Activated CD8-positive, alpha-beta T cell treated with anti-CD3 and anti-CD28 coated beads for 36 hours (primary cell): ENCODE measurements at places on chromosomes 11 and 22. TPM values are rescaled to one million over a fixed set of nuclear protein-coding genes. Genes with fewer than 3 reads are reported as not detected.

GRCh38 chr22:22812031-22812905 lies 75.3 kb upstream of the IGLL5 start:
- DNase-seq: no peak

DNA sequence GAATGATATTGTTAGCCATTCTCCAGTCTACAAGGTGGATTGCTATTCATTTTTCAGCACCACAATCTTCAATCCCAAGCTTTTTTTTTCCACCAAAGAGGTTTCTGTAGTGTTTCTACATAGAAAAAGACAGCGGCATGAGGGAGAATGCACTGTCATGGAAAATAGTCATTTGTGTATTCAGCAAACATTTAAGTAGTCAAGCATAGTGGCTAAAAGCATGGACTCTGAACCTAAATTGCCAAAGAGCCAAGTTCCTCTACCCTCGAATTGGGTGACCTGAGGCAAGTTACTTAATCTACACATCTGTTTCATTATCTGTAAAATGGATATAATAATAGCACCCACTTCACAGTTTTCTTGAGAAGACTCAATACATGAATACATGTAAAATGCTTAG lies 14.2 kb downstream of the GAS2 start:
- no peak for DNase-seq

GRCh38 chr11:43736502-43737200 lies 56.1 kb downstream of the HSD17B12 start:
- no peak for DNase-seq

DNA sequence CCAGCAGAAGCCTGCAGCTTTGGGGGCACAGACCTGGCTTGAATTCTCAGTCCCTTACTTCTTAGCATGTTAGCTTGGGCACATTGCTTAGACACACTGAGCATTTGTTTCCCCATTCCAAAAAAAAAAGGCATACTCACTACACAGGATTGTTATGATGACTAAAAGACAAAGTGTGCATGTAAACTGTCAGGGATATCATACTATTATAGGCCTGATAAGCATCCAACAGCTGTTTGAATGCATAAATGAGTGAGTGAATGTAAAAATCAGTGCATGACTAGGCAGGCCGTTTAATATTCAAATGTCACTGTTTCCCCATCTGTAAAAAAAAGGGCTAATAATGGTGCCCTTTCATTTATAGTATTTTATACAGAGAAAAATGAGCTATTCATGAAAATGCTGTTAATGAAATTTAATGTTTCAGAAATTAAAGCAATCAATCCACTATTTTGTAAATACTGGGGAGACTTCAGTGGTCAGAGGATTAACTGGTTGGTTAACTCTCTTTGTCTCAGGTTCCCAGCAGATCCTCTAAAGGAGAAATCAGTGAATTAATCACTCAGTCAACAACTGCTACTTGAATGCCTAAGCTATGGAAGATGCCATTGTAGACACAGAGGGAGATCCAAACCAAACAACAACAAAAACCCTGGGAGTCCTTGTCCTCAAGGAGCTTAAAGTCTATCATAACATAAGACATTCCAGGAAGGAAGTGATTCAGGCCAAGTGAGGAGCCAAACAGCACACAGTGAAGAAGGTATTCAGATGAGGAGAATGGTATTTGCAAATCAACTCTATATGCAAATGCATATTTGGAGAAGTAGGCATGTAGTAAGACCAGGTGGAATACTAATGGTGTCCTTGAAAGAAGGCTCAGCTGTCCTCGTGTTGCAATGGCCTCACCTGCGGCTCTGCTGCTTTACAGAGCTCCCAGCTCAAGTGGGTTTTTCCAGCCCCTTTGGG lies 26.8 kb downstream of the BARX2 start:
- no peak for DNase-seq

DNA sequence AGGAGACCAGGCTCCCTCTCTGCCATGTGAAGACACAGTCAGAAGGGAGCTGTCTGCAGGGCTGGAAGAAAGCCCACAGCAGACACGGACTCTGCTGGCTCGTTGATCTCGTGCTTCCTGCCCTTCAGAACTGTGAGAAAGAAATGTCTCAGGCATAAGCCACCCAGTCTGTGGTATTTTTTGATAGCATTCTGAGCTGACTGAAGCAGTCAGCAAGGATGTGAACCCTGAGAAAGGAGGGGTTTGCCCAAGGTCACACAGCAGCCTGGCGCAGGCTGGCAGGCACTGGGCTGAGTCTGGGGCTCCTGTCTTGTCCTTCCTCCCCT lies 255.1 kb upstream of the B3GAT1 start:
- DNase-seq: no peak

DNA sequence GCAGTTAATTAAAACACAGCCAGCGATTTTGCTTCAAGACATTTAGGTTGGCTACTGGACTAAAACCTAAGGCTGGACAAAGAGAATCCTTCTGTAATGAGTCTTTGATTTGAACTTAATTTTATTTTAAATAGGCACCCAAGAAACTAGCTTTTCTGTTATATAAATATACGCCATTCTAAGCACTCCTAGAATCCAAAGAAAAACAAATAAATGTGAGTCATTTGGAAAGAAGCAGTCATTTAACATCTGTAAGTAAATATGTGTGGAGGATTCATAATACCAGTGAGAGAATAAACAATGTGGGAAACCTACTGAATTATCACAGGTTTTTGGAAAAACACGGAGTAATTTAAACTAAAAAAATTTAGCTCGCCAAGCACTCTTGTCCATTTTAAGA lies 1.2 kb upstream of the TECTA start:
- no peak for DNase-seq

DNA sequence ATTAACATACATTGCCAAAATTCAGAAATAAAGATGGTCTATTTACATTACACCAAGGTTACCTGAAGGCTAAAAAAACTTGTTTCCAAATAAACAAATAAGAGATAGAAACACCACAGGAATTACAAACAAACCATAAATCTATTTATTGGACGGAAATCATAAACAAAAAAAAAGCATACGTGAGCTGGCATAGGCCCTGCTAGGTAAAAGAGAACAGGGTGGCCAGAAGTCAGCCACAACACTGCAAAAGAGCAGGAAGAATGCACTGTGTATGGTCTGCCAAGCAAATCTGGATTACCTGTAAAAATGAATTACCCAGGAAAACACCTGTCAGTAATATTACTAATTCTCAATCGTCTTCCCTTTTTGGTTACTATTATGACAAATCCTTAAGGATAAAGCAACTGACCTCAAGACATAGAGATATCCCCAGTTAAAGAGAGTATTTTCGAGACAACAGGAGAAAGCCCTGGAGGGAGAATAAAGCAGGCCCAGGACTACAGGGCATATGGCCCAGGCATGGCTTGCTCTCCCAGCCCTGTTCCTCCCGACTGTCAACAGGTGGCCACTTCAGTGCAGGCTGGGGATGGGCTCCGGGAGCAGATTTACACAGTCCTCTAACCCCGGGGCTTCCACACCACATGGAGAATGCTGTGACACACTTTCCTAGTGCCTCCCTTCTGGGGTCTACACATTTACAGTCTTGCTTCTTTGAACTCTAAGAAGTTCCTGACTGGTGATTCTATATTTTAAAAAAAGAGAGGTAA lies 18.0 kb downstream of the PPP2R1B start:
- DNase-seq: no peak

DNA sequence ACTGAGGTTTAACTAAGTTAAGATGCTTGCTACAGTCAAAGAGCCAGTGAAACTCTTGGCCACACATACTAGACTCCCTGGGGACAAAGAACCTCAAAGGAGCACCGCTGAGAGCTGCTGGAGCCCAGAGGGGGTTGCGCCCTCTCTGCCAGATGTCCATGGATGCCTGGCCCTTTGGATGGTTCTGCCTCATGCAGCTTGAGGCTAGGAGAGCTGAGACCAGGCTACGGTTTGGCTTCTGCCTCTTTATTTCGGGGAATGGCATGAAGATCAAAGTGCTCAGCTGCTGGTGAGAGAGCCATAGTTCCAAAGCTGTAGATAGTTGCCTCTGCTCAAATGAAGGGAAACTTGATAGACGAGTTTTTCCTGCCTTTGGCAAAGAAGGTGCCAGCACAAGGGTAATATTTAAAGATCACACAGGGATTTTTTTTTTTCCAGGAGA lies 43.0 kb downstream of the RASSF10 start:
- DNase-seq: no peak

- no peak for DNase-seq
Observed at GRCh38 chr11:129237456-129237855, 45.3 kb upstream of the ARHGAP32 start.

- no peak for DNase-seq
Observed at GRCh38 chr11:130383344-130384211, 44.8 kb downstream of the ADAMTS8 start.

- DNase-seq: no peak
Observed at GRCh38 chr11:133476570-133477250, 55.6 kb downstream of the OPCML start.

GRCh38 chr11:77249427-77249826 lies 52.1 kb downstream of the GDPD4 start:
- DNase-seq: no peak

DNA sequence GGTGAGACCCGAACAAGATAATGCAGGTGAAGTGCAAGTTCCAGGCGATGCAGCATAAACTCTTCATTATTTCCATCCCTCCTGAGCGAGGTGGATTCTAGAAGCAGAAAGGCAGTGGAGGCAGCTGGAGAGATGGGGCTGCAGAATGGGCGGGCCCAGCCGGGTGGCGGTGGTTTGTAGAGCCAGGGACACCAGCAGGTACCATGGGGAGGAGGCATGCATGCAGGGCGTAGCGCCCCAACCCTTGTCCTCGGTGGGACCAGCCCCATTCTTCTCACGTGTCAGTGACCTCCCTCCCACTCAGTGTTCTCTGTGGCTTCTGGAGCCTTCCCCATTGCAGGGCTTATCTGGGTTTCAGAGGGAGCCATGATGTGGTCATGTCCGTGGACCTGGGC lies 38.0 kb downstream of the MPPED1 start:
- DNase-seq: no peak

DNA sequence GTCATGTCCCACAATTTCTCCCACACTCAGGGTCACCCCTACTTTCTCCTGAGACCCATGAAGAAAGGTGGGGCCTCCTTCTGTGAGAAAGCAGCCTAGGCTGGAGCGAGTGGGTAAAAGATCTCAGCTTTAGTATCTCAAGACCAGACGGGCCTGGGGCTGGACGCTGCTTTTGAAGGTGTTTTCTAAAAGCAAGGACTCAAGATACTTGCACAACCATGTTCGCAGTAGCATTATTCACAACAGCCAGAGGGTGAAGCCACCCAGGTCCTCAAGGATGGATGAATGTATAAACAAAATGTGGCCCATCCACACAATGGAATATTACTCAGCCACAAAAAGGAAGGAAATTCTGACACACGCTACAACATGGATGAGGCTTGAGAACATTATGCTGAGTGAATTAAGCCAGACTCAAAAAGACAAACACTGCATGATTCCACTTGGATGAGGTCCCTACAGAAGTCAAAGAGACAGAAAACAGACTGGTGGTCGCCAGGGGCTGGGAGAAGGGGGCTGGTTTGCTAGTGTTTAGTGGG lies 10.6 kb downstream of the SHANK2 start:
- no peak for DNase-seq

Gene PPFIBP2
- 13.3 TPM for total RNA-seq

Gene CDC42BPG
- 0.61 TPM for total RNA-seq

Gene CRYAB
- total RNA-seq: not detected

Gene LYVE1
- not detected for total RNA-seq

Gene TPBGL
- 0.20 TPM for total RNA-seq

Gene EXPH5
- 4.1 TPM for total RNA-seq

Gene PRG2
- total RNA-seq: 2.3 TPM

Gene NOL12
- total RNA-seq: 38.8 TPM
